ENCODE measurements at places on chromosomes 5 and 9.

- no peak for DNase-seq
Measured at GRCh38 chr9:131650254-131650653, 89.6 kb downstream of the RAPGEF1 start.

DNA sequence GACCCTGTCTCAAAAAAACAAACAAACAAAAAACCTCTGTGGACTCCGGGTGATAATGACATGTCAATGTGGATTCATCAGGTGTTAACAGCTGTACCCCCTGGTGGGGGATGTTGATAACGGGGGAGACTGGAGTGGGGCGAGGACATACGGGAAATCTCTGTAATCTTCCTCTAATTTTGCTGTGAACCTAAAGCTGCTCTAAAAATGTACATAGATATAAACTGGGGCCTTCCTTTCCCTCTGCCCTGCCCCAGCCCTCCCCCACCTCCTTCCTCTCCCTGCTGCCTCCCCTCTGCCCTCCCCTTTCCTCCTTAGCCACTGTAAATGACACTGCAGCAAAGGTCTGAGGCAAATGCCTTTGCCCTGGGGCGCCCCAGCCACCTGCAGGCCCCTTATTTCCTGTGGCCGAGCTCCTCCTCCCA, 1.4 kb upstream of the CEL start:
- DNase-seq = no peak

GRCh38 chr5:130712324-130712723, 452.7 kb downstream of the HINT1 start:
- no peak for DNase-seq

DNA sequence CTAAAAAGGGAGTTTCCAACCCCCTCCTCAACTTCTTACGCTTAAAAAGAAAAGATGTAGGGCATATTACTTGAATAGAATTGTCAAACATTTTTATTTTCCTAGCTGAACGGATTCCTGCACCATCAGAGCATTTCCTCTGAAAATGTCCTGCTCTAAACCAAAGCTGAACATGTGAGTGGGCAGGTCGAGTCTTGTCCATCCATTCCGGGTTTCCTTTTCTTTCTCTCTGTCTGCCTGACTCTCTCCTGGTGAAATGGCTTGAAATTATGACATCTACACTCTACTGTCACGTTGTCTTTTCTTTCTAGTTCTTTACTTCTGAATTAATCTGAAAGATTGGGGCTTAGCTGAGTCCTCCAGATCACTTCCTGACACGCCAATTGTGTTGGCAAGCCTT, 39.2 kb upstream of the PTPN3 start:
- no peak for DNase-seq

- DNase-seq = no peak
Measured at GRCh38 chr5:83036991-83037575, 40.1 kb downstream of the TMEM167A start.

GRCh38 chr5:138448481-138449398, 9.9 kb downstream of the REEP2 start:
- no peak for DNase-seq

- peak; percentile 10 for DNase-seq
Measured at GRCh38 chr5:95924720-95925377, 36.8 kb downstream of the ELL2 start.

DNA sequence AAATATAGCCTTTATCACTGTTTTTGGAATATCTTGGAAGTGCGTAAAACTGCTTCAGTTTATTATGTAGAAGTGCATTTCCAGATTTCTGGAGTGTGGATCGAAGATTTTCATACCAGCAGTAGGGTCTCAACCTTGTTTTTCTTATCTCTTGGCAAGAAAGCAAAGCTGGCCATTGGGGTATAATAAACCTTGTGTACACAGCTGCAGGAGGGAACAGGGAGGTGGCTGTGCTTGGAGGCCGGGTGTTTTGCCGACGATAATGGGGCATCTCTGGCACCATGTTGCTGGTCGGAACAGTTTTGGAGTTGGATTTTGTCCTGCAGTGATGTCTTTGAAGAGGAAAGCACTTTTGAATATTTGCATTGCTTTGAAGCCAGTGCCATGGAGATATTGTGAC, 308.8 kb upstream of the DMRT1 start:
- no peak for DNase-seq

Data from muscle of leg (tissue), 16 donors.